ENCODE measurements at places on chromosomes 6 and 20.

DNA sequence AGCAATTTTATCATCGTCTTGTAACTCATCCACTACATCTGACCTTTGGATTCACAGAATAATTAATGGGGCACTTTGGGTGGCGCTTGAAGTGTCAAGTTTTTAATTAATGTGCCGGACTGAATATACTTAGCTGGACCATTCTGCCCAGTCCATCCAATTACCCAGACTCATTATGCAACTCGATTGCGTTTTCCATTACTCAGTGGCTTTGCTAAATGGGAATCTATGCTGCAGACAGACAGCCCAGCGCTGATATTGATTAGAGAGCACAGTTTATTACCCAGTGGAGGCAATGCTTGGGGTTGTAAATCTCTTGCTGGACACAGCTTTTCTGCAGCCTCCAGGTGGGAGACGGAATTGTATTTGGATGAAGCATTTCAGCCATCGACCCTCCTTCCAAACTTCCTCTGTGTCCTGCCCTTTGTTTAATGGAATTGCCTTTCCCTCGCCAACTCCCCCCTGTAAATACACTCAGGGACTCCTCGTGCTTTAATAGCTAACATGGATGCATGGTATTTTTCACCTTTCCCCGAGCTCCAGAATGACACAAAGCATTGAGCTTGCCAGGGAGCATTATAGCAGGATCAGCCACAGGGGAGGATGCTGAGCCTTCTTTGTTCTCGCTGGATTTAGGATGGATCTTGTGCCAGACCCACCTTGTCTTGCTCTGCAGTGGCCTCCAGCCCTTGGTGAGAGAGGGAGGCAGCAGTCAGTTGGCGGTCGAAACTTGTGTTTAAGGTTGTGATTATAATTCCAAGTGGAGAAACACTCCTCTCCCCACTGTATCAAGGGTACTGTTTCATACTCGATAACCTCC is 59.7 kb downstream of the EDN3 start:
- no peak for DNase-seq

GRCh38 chr6:159989492-159990480 is 20.9 kb downstream of the IGF2R start:
- no peak for DNase-seq

- DNase-seq: no peak
Measured at GRCh38 chr20:23456409-23456808, 3.7 kb upstream of the CST11 start.

DNA sequence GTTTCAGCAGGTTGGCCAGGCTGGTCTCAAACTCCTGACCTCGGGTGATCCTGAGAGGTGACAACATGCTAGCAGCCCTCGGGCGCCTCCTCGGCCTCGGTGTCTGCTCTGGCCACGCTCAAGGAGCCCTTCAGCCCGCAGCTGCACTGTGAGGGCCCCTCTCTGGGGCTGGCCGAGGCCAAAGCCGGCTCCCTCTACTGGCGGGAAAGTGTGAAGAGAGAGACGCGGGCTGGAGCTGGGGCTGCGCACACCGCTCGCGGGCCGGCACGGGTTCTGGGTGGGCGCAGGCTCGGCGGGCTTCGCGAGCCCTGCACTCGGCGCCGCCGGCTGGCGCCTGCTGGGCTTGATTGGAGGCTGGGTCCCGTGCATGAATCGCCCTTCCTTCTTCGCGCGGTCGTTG is 80.8 kb upstream of the RBM24 start:
- DNase-seq: no peak

- no peak for DNase-seq
Measured at GRCh38 chr20:3686867-3687321, 5.1 kb upstream of the ADAM33 start.

- DNase-seq: no peak
Measured at GRCh38 chr6:86192123-86192522, 549.4 kb upstream of the SYNCRIP start.

DNA sequence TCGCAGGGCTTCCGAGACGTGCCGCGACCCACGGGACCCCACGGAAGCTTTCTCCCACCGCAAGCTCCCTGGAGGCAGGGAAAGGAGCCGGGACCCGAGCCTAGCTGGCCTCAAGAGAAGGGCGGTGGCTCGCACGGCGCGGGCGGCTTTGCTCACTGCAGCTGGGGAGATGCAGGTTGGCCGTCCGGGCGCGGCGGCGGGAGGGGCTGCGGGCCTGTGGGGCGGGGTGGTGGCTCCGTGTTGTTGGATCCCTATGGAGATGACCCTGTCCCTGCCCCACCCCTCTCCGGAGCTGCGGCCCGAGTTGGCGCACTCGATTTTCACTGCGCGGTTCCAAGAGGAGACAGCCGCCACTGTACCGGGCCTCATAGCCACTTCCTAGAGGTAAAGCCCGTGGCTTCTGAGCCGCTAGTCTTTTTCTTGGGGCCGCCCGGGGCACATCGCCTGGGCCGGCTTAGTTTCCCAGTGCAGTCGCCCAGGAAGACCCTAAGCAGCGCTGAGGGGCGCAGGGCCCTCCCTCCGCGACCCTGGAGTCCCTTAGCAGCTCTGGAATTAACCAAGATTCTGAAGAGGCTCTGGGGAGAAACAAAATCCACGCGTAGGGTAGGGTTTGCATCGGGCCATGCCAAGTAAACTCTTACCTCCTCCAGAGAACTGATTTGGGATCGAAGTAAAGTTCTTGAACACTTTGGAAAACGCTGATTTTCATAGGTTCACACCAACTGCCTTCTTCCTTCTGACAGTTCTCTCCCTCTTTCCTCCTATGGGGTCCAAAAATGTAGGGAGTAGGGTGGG is at the start of gene ECT2L:
ECT2L (plus strand) TSS at position 279 of the 795 bp plus-strand sequence. CDS start 17,188 bp downstream, outside the sequence.
- DNase-seq: peak; percentile 91

- DNase-seq: peak; percentile 12
Measured at GRCh38 chr6:39794231-39794630, 2.1 kb downstream of the DAAM2 start.

DNA sequence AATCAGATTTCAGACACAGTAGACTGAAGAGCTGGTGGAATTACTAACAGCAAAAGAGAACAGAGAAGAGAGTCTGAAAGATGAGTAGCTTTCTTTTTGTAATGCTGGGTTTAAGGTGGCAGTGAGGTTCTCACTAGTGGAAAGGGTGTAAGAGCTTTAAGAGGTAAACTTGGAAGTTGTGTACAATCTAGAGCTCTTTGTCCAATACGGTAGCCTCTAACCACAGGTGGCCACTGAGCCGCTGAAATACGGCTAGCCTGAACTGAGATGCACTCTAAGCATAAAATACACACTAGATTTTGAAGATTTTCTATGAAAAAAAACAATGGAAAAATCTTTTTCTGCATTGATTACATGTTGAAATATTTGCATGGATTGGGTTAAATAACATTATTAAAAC is 4.0 kb downstream of the ELOVL2 start:
- no peak for DNase-seq

DNA sequence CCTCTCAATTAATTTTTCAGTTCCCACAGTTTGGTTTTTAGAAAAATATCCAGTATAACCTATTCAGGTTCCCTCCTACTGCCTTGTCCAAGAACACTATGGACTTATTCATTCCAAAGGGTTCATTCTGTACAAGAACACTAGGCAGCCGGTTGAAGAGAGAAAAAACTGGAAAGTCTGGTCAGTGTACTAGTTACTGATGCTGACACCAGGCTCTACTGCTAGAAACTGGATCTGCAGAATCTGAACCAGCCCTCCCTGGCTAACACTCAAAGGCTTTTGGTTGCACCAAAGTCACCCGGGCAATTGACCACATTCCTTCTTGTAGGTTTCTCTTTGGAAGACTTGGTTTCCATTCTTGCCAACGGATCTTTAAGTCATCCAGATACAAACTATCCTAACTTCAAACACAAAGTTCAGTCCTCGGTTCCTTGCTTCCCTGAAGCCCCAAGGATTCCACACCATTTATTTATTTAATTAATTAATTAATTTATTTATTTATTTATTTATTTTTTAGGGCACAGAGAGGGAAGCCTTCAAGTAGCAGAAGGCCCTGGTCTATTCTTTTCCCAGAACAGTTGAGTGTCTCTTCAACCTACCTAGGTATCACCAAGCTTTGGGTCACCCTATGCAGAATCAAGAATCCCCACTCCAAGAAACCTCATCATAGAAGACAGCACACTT is 268.1 kb downstream of the ADGB start:
- no peak for DNase-seq

DNA sequence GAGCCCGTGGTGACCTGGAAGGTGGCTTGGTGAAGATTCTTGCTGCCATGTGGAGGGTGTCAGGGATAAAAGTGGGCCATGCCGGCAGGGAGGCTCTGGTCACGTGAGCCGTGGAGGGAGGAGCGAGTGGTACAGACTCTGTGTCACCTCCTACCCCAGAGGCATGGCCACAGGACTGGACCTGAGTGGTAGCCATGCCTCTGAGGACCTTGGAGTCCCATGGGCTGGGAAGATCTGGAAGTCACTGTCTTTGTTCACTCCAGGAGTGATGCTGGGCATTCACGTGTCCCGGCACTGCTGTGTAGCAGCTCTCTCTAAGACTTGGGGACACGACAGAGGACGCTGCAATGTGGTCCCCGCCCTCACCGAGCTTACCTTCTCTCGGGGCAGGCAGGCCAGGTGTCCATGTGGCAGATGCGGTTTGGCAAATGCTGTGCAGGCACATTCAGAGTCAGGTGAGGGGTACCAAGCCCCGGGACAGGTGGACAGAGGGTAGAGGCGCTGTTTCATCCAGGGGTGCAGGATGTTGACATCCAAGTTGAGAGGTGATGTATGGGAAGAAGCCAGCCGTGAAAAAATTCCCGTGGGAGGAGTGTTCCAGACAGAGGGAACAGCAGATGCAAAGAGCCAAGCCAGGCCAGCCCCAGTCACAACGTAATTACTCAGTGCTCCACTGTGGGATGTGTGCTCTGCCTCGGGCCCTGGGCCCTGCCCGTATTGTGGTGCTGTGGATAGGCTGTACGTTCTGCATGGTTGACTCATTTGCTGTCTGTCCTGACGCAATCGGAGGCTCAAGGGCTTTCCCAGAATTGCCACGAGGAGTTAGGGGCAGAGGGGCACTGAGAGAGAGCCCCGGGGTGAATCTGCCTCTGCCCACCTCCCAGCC is 307.8 kb downstream of the TAF4 start:
- DNase-seq: peak; percentile 38

- DNase-seq: peak; percentile 43
Measured at GRCh38 chr6:43927532-43928210, 157.7 kb downstream of the VEGFA start.

DNA sequence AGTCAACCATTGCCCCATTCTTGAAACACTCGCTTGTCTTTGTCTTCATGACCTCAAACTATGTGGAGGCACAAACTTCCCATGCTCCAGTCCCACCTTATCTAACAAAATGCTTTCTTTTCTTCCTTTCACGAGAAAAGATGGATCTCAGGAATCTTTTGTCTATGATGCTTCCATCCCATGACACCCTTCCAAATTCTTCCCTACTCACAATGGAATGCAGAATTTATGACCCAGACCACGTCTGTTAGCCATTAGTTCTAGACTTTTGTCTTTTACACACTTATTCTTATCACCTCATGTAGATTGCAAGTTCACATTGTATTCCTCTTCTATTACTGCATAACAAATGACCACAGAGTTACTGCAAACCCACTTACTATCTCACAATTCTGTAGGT is 24.2 kb upstream of the LAMP5 start:
- DNase-seq: no peak

- DNase-seq: no peak
Measured at GRCh38 chr6:558089-558488, 98.8 kb downstream of the HUS1B start.

DNA sequence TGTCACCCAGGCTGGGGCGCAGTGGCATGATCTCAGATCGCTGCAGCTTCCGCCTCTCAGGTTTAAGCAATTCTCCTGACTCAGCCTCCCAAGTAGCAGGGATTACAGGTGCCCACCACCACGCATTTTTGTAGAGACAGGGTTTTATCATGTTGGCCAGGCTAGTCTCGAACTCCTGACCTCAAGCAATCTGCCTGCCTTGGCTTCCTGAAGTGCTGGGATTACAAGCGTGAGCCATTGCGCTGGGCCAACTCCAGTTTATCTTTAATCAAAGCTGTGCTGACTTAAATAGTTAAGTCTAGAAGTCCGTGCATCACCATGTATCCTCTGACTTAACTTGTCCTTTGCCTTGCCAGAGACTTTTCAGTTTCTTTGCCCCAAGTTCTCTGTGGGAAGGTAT is 224.3 kb downstream of the TMEM242 start:
- no peak for DNase-seq

DNA sequence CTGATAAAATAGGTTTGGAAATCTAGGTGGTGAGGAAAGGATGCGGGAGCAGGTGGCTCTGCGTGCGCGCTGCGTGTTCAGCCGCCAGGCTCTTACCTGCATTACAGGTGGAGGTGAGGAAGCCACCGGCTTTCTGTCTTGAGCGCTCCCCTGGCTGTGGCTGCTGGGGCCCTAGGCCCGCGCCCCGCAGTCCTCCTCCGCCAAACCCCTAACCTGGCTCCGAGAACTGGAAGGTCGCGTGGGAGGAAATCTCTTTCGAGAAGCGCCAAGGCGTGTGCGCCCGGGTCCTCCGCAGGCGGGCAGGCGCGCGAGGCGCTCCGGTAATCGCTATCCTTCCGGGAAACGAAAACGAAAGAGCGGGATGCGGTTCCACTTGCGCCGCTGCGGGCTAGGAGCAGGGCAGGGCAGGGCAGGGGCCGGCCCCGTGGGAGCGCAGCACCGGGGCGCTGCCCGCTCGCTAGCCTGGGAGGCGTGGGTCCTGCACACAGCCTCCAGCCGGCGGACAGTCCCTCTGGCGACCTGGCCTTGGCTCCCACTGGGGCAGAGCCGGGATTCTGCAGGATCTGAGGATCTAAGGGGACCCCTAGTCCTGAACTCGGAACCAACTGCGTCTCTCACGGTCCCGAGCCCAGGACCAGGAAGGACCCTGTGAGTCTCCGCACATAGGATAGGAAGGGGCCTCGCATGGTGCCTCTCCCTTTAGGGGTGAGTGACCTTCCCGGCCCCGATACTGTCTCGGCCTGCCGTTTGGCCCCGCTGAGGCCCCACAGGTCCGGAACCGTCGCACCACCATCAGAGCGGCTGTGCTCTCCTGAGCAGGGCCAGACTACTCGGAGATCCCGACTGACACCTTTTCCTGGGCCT is at the start of gene ETV7:
ETV7 (minus strand) TSS at position 230 of the 864 bp plus-strand sequence; CDS start at position 102, 128 bp downstream.
- no peak for DNase-seq

GRCh38 chr6:128742900-128743299 is 140.0 kb upstream of the LAMA2 start:
- DNase-seq: no peak

DNA sequence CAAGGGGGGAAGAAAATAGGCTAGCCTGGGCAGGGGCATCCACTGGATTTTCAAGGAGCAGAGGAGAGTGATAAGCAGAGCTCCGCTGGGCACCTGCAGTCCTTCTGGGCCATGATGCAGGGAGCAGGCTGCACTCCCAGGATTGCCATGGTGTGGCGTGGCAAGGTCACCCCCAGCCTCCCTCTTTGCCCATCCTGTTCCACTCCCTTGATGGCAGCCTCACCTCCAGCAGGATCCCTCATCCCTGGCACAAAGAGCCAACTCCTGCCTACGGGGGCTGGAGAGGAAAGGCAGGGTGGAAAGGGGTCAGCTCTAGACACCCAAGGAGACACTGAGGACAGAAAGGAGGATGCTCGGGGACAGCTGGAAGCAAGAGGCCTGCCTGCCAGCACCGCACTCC is 22.4 kb upstream of the MYMX start:
- no peak for DNase-seq

- DNase-seq: no peak
Measured at GRCh38 chr20:34312024-34312460, 8.9 kb upstream of the AHCY start.

GRCh38 chr20:13953227-13953626 is 37.2 kb downstream of the SEL1L2 start:
- no peak for DNase-seq

Measured in suprapubic skin (tissue), 4 donors.